HTR-8/SVneo (cell line): ENCODE measurements at places on chromosomes 7 and 10.

- no peak for DNase-seq
Measured at GRCh38 chr7:7178906-7179305, 3.4 kb upstream of the C1GALT1 start.

DNA sequence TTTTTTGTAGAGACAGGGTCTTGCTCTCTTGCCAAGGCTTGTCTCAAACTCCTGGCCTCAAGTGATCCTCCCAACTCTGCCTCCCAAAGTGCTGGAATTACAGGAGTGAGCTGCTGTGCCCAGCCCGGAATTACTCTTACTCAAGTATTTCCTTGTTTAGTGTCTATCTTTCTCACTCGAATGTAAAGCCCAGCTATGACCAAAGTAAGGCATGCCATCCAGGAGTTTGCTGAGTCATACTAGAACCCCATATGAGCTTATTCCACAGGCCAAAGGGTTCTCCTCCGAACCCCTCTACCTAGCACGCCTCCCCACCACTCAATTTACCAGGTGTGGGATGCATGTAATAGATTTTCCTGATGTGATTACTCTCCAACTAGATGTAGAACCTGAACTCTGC, 166.6 kb upstream of the AUTS2 start:
- DNase-seq, result no peak

GRCh38 chr10:34808801-34809745, 6.0 kb downstream of the PARD3 start:
- DNase-seq, result no peak

GRCh38 chr7:15652776-15653290, 33.6 kb downstream of the MEOX2 start:
- DNase-seq, result no peak

GRCh38 chr7:31443457-31443856, 70.4 kb upstream of the ITPRID1 start:
- peak; percentile 39 for DNase-seq

DNA sequence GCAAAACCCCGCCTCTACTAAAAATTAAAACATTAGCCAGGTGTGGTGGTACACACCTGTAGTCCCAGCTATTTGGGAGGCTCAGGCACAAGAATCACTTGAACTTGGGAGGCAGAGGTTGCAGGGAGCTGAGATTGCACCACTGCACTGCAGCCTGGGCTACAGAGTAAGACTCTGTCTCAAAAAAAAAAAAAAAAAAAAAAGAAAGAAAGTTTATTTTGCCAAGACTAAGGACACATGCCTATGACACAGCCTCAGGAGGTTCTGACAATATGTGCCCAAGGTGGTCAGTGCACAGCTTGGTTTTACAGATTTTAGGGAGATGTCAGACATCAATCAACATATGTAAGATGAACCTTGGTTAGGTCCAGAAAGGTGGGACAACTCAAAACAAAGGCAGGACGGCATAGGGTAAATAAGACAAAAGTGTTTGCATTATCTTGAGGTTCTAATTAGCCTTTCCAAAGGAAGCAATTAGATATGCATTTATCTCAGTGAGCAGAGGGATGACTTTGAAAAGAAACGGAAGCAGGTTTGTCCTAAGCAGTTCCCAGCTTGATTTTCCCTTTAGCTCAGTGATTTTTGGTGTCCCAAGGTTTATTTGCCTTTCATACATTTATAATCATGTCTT, 20.7 kb upstream of the OTUD1 start:
- DNase-seq, result no peak

- DNase-seq, result no peak
Measured at GRCh38 chr7:129264534-129264933, 39.7 kb downstream of the AHCYL2 start.

DNA sequence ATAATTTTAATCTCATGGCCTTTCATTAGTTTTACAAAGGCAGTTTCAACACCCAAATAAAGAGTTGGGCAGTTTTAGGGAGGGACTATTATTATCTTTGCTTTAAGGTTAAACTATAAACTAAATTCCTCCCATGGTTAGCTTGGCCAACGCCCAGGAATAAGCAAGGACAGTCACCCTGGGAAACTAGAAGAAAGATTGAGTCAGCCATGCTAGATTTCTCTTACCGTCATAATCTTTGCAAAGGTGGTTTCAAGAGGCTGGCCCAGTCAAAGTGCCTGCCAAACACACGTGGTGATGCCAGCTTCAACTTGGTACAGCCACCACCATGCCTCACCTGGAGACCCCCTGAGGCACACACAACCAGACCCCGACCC, 317.4 kb upstream of the SP8 start:
- DNase-seq, result no peak

DNA sequence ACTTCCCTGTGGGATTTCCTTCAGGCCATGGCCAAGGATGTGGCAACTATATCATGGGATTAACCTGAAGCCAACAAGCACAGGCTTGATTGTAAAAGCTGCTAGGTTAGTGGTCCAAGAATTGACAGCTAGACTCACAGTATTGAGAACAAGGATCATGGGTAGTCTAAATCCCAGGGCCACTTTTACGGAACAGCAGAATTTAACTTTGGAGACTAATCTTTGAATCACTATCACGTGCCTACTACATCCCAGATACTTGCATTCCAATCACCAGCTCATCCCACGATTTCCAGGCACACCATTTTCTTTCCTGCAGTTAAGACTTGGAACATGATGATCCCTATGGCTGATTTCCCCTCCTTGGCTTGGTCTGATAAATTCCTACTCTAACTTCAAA, 65.6 kb upstream of the ADO start:
- no peak for DNase-seq
